ENCODE measurements at places on chromosomes 4 and X.

- DNase-seq = no peak
Observed at GRCh38 chr4:122378711-122379110, at the start of gene ADAD1. TSS of gene ADAD1 (plus strand) at chr4:122379011. CDS start at chr4:122380070, 1,059 bp downstream.

DNA sequence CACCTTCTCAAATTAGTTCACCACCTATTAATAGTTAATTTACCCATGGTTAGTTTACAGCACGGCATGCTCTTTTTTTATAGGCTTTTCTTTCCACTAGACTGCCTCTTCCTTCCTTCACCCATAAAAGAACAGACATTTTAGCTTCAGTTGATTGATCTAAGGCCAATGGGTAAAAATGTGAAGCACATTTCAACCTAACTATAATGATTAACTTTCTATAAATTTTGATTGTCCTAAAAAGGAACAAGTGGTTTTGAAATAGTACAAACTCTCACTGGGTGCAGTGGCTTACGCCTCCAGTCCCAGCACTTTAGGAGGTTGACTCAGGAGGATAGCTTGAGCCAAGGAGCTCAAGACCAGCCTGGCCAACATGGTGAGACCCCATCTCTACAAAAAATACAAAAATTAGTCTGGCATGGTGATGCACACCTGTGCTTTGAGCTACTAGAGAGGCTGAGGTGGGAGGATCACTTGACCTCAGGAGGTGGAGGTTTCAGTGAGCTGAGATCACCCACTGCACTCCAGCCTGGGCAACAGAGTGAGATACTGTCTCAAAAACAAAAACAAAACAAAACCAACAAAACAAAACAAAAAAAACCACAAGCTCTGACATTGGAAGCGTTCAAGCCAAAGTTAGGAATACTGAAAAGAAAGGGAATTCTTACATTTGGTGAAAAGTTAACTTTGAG lies 89.9 kb upstream of the FAT1 start:
- DNase-seq = no peak

- DNase-seq = peak; percentile 1
Observed at GRCh38 chr4:52911684-52912294, 49.7 kb downstream of the RASL11B start.

GRCh38 chr4:94852616-94853015 lies 94.9 kb downstream of the BMPR1B start:
- DNase-seq = no peak

GRCh38 chr4:155889031-155889793 lies 14.3 kb upstream of the TDO2 start:
- no peak for DNase-seq

DNA sequence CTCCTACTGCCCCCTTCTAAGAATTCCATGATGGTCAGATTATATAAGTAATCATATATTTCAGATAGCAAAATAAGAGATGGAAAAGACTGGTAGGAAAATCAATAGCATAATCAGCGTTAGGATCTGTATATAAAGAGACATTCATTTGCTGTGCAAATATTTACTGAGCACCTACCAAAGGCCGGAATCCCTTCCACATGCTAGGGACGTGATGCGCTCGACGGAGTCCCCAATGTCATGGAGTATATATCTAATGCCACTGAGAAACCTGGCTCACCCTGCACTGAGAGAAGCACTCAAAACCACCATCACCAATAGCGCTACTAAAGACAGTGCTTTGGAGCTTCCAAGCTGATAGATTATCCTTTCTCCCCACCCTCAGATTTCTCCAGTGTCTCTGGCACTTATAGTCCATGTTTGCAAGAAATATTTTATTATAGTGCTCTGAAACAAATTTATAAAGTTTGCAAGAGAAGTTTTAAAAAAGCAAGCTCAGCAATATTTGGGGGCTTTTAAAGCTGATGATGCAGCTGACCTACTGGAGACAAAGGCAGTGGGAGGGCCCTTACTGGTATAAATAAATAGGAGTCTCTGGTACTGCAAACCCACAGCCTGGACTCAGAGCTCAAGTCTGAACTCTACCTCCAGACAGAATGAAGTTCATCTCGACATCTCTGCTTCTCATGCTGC lies at the start of gene CXCL13:
Gene CXCL13, plus strand, starts transcription at position 611 of the 693 bp plus-strand sequence. Its CDS starts 46 bp downstream, at position 657.
- DNase-seq = no peak

- no peak for DNase-seq
Observed at GRCh38 chrX:56974408-56974807, 20.9 kb downstream of the SPIN3 start.

GRCh38 chr4:99390055-99390454 lies 37.5 kb upstream of the ADH1C start:
- no peak for DNase-seq

GRCh38 chr4:15457406-15458201 lies 12.1 kb upstream of the CC2D2A start:
- no peak for DNase-seq

GRCh38 chrX:11465648-11466411 lies 172.6 kb downstream of the AMELX start:
- no peak for DNase-seq

DNA sequence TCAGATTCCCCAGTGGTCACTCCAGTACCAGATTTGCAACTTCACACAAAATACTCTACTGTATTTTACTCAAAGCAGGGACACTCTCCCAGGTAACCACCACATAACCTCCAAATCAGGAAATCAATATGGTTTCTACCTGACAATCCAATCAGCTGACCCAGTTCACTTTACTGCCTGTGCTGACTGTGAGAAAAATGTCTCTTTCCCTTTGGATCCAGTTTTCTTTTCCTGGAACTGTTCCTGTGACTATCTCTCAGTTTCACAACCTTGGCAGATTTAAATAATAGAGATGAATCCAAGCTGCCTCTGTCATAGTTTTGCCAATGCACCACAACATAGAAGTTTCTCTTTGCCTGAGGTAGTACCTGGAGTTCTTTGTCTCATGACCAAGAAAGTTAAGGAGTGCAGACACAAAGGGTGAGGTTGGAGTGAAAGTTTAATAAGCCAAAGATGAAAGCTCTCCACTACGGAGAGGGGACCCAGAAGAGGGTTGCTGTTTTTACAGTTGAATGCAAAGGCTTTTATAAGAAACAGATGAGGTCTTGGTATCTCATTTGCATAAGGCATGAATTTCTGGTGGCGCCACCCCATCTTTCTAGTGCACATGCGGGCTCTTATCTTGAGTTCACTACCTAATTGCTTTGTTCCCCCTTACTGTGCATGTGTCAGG lies 29.7 kb upstream of the IL9R start:
- no peak for DNase-seq

GRCh38 chr4:102730968-102731533 lies 29.7 kb downstream of the MANBA start:
- DNase-seq = no peak

GRCh38 chr4:114398410-114398809 lies 200.2 kb upstream of the UGT8 start:
- DNase-seq = no peak
